ENCODE measurements at places on chromosomes 2 and 18.
A peak's percentile ranks its signal among the peaks of the same experiment; 100 is the strongest.

DNA sequence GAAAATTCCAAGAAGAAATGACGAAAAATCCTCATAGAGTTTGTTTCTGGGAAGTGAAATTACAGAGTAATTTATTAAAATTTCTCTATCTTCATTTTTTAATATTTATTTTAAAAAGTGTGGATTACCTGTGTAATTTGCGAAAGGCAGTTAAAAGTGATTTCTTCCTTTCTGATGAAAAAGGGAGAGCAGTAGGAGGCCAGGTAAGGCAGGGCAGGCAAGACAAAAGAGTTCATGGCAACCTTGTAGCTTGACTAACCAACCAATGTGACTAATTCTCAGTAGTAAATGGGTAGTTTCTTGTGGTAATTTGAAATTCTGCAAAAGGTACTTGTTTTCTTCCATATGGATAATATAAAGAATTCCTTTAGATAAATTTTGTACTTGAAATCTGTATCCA, 34.9 kb upstream of the COL5A2 start:
- DNase-seq, result no peak

DNA sequence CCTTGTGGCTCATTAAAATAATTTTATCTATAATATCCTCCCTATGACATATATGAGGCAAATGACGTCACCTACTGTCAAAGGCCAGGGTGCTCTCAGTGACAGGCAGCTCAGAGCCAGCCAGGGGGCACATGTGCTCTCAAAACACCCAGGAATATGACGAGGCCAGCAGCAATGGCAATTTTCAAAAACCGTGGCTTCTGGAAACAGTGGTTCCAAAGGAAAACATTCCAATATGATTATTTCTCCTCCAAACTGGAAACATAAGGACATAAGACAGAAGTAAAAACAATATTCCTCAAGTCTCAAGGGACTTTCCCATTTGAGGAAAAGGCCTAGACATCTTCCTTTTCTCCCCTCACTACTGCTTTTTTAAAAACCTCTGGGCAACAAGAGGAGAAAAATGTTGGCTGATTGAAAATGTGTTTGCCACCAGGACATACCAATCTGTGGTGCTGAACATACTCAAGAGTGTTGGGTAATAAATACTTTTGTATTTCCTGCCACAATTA, 40.8 kb downstream of the RNF152 start:
- no peak for DNase-seq

GRCh38 chr2:121565389-121566250, 34.9 kb downstream of the RNU4ATAC start:
- no peak for DNase-seq

GRCh38 chr18:47654988-47655387, 275.5 kb downstream of the SMAD2 start:
- DNase-seq, result no peak

DNA sequence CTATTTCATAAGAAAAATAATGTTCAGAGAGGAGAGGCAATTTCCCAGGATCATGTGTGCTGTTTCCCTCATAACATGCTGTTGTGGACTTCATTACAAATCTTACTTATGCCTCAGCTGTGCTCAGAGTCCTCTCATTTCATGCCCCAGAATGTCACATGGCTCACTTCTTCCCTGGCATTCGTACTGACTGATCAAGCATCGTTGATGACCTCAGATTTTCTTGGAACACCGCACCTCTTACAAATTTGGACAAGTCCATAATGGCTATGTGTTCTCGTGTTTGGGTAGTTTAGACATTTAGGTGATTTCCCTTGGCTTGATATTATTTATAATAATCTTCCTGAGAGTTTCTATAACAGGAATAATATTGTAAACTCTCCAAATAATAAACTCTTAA, 32.9 kb downstream of the SERPINB7 start:
- no peak for DNase-seq

DNA sequence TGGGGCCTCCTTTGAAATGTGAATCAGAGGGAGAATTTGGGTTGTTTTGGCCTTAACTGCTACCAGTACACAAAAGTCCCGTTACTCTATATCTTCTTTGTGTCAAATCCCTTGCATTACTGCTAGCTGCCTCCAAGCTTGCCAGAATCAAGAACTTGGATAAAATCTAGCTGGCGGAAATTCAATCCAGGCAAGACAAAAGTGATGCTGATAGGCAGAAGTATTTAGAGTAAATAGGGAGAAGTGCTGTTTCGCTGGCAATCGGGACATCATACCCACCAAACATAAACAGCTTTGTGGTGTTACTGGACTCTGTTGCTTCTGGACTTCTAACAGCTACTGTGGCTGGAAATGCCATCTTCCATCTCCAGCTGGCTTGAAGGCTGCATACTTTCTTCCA, 2.5 kb downstream of the IFIH1 start:
- DNase-seq, result no peak

DNA sequence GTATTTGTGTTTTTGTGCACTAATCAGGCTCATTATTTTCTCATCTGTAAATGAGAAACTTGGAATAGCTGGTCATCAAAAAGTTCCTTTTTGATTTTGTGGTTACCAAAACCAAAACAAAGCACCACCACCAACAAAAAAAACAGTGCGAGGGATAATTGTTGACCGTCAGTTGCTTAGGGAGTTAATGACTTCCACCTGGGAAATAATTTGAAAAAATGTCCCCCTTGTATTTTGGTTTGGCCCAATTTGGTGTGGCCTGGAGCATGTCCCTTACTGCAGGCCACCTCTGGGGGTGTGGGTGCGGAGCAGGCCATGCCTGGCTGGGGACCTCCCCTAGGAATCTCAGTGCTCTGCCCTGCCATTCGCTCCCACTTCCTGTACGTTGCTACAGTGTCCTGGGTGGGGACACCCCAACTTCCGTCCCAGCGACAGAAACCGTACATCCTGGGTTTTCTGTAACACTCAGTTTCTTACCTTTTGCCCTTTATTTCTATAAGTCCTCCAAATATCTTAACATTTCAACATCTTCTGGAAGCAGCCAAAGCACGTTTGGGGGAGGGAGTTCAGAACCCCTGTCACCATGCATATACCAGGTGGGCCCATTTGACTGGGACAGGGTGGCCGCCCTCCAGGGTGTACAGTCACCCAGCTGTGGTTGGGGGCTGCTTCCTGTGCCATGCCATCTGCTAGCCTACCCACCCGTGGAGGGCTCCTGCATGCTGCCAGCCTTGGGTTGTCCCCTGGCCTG, 31.3 kb downstream of the NCK2 start:
- DNase-seq, result peak; percentile 80

DNA sequence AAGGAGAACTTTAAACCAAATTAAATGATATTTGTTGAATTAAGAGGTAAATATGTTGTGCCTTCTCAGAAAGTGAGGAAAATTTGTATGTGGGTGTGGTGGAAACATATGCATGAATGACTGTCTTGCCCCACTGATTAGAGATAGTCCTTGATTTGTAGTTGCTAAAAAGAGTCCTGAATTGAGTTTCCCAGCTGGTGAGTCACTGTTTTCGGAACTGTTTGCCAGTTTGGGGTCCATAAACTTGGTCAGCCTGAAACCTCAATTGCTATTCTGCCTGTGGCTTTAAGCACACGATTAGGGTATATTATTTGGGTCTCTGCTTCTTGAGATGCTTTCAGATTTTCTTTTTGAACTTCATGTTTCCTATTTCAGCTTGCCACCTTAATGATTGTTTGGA, 53.3 kb downstream of the PIKFYVE start:
- DNase-seq, result no peak

- no peak for DNase-seq
These were observed 326.3 kb upstream of the MC4R start for GRCh38 chr18:60698901-60699300.

DNA sequence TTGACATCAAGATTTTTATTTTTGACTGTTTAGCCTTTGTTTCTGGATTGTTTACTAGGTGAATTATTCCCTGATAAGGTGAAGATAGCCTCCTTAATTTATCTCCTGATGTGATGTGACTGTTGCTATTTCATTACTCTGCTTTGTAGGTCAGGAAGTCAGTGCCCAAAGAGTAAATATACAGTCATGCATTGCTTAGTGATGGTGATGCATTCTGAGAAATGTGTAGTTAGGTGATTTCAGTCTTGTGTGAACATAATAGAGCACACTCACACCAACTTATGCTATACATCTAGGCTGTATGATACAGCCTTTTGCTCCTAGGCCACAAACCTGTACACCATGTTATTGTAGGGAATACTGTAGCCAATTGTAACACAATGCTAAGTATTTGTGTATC, 102.4 kb upstream of the THUMPD2 start:
- no peak for DNase-seq

DNA sequence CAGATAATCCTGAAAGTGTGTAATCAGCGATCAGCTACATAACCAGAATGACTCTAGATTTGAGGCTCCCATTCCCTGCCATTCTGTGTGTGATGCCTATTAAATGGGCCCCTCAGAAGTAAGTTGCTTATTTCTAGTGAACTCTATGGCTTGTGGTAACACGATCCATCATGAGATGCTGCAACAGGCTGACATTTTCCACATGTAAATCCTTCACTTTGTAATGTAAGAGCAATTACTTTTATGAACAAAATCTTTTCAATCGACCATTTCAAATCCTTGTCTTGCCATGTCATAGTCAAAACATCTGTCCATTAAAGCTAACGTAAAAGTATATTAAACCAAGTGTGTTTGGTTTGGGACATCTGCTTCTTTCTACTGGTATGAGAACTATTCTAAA, 175.9 kb upstream of the ETAA1 start:
- no peak for DNase-seq

DNA sequence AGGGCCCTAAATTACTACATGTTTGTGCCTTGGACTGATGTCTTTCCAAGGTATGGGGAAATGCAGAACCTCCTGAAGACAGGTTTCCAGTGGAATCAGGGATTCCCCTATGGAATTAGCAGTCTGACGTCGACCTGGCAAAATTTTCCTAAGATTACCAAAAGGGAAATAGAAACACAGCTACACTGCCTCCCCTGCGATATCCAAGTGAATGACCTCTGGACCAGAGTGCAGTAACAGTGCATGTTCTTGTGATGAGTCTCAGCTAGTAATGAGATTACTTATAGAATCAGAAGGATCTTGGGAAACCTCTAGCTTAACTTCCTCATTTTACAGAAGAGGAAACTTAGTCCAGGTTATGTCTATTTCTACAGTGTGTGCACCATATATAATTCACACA, 21.3 kb upstream of the CHST9 start:
- no peak for DNase-seq

GRCh38 chr2:37652199-37652640, 19.2 kb downstream of the CDC42EP3 start:
- DNase-seq, result no peak

DNA sequence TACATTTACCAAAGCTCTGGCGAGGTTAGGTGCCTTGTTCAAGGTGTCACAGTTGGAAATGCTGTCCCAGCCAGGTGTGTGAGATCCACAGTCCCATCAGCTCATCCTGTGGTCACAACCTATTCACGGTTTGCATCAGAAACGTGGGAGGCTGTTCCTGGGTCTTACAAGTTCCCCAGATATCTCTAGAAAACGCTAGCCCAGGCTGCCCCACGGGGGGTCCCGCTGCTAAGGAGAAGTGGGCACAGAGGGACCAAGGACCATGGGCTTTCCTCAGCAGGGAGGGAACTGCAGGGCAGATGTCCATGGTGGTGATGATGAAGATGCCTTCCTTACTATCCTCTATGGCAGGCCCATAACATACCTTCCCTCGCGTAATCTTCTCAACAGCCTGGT, 649 bp downstream of the FECH start:
- DNase-seq, result no peak

GRCh38 chr18:8707556-8708300, 2.4 kb downstream of the MTCL1 start:
- no peak for DNase-seq

DNA sequence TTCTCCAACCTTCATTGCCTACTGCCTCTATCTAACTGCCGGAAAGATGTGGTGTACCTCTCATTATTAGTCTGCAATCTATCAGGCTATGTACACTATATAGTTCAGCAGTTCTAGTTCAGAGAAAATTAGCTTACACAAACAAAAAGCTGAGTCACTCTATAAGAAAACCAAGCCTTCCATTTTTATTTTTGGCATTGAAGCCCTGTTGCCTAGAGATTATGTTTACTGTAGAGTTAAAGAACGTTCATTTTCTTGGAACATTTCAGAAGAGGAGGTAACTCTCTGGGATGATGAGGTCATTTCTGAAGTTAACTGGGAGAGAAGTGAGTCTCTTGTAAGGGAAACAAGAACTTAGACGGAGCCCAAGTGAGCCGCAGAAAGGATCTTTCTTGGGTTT, 133.5 kb downstream of the FAM124B start:
- no peak for DNase-seq

DNA sequence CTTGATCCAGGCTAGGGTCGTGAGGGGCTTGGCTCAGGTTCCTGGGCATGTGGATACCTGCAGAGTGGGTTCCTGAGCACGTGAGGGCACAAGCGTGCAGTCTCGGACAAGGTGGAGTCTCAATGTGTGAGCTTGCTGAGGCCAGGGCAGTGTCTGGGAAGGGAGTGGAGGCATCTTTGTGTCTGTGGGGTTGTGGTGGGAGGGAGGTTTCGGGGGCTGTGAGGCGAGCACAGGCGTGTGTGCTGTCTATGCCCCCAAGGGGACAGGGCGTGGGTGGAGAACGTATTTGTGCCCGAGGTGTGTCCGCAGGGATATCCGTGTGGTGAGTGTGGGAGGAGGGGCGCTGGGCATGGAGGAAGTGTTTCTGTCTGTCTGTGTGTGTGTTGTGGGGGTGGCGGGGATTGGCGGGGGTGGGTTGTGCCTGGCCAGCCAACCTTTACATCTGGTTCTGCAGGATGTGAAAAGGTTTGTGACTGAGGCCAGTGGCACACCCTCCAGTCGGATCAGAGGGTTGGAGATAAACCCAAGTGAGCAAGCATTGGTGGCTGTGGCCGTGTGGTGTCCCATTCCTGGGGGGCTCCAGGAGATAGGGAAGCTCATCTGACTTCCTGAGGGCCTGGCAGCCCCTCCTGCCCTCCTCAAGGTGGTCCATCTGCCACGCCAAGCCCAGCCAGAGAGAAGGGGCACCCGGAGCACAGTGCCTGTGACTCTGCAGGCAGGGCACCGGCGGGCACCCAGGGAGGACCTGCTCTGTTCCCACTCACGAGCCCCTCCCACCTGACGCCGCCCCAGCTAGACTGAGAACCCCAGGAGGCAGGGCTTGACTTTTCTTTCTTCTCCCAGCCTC, 57.1 kb downstream of the ZFP36L2 start:
- DNase-seq, result no peak

GRCh38 chr2:230968921-230969658, 26.8 kb upstream of the SPATA3 start:
- DNase-seq, result peak; percentile 42

GRCh38 chr2:231110551-231110950, 14.3 kb downstream of the HTR2B start:
- no peak for DNase-seq

DNA sequence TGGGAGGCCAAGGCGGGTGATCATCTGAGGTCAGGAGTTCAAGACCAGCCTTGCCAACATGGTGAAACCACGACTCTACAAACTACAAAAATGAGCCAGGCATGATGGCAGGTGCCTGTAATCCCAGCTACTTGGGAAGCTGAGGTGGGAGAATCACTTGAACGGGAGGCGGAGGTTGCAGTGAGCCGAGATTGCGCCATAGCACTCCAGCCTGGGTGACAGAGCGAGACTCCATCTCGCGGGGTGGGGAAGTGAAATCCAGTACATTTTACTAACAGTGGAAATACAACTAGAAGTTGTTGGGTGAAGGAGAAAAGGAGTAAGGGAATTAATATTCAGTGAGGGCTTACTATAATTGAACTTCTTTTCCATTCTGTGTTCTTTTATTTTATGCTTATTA, 13.2 kb upstream of the ENOSF1 start:
- no peak for DNase-seq

Measured in activated effector memory CD4-positive, alpha-beta T cell treated with anti-CD3 and anti-CD28 coated beads, Interleukin-2, amount 50 U/mL, for 16 hours (primary cell).